ENCODE measurements at places on chromosomes 1 and 21. TPM values are rescaled to one million over a fixed set of nuclear protein-coding genes. Genes with fewer than 3 reads are reported as not detected.

- no peak for DNase-seq
Observed at GRCh38 chr1:175504875-175505555, 238.4 kb downstream of the TNR start.

DNA sequence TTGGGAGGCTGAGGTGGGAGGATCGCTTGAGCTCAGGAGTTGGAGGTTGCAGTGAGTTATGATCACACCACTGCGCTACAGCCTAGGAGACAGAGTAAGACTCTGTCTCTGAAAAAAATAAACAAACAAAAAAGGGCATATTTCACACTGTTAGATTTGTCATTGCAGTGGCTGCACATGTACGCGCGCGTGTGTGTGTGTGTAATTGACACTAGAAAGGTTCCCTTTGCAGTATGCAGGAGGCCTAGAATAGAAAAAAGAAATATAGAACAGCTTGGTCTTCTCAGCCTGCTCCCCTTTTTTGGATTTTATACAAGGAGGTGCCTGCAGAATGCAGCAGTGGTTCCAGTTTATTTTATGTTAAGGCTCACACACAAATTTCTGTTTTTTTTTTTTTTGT, 8.6 kb downstream of the MACO1 start:
- no peak for DNase-seq

- no peak for DNase-seq
Observed at GRCh38 chr1:157566484-157567300, 14.4 kb upstream of the FCRL5 start.

DNA sequence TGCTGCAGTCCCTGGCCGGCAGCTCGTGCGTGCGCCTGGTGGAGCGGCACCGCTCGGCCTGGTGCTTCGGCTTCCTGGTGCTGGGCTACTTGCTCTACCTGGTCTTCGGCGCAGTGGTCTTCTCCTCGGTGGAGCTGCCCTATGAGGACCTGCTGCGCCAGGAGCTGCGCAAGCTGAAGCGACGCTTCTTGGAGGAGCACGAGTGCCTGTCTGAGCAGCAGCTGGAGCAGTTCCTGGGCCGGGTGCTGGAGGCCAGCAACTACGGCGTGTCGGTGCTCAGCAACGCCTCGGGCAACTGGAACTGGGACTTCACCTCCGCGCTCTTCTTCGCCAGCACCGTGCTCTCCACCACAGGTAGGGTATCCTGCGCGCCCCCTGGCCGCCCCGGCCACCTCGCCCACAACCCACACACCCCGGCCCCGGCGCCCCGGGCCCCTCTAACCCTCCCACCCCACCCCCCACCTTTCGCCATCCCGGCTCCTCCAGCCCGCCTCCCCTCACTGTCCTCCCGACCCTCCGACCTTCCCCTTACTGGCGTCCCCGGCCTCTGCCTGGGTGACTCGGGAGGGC, 352 bp downstream of the KCNK1 start:
- DNase-seq: peak; percentile 19

- DNase-seq: no peak
Observed at GRCh38 chr1:161480381-161481035, 24.7 kb upstream of the FCGR2A start.

- no peak for DNase-seq
Observed at GRCh38 chr1:41641475-41641814, 157.0 kb upstream of the EDN2 start.

DNA sequence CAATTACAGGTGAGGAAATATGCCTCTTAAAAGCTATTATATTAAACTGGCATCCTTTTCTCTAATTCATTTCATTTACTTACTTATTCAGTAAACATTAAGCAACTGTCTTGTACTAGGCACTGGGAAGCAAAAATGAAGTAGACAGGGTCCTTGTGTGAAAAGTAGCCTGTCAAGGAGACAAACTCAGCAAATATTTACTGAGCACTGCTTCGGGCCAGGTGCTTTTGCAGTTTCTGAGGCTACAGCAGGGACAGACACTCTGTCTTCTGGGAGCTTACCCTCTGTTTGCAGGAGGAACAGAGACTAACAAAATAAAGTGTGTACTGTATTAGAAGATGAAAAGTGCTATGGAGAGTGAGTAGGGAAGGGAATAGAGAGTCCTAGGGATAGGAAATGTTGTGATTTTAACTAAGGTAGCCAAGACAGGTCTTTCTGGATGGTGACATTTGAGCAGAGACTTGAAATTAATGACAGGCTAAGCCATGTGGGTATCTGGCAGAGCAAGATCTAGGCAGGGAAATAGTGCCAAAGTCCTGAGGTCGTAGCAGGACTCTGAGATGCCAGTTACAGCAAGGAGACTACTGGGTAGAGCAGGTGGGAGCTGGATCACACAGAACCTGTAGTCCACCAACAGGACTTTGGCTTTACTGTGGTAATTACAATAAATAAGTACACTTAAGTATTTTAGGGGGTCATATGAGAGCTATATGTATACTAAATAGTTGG, 133.0 kb downstream of the ITSN1 start:
- no peak for DNase-seq

DNA sequence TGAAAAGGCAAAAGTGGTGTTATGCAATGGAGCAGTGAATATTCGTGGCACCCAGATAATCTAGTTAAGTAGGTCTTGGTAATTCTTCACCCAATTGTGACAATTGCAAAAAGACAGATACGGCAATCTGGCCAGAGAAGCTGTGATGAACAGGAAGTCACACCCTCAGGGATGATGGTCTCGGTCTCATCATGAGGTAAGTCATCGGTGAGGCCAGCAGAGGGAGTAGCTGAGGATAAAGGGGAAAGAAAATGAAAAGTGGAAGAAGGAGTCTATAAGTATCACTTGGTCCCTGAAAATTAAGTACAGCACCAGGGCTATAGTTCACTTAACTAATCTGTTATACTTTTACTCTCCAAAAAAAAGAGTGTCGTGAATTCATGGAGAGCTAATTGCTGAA, 258.8 kb upstream of the NCAM2 start:
- DNase-seq: no peak

DNA sequence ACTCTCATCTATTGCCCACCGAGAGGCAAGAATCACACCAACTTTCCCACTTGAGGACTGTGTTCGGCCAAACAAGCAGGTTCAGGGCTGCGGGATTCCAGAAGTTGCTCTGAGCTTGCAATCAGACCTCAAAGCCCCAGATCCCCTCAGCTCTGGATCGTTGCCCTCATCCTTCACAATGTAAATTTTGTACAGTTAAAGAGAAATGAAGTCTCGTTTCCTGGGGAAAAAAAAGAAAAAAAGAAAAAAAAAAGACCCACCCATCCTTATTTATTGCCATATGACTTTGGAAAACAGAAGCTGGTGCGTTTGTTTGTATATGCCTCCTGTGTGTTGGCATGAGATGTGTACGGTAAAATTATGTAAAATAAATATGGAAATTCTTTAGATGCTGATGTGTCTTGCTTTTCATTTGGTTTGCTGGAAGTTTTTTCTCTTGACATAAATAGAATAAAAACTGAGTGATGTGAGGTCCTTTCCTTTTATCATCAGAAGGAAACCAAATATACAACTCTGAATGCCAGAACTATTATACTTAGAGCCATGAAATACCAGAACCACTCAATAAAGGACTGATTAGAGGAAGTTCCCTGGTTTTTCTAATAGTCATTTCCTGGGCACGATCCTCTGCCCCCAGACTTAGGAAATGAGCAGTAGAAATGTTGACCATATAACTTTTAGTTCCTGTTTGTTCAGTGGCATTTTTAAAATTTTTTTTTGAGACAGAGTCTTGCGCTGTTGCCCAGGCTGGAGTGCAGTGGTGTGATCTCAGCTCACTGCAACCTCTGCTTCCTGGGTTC, 48.7 kb downstream of the LHX4 start:
- DNase-seq: peak; percentile 15

GRCh38 chr1:51627672-51628071, 10.8 kb downstream of the OSBPL9 start:
- DNase-seq: peak; percentile 67

DNA sequence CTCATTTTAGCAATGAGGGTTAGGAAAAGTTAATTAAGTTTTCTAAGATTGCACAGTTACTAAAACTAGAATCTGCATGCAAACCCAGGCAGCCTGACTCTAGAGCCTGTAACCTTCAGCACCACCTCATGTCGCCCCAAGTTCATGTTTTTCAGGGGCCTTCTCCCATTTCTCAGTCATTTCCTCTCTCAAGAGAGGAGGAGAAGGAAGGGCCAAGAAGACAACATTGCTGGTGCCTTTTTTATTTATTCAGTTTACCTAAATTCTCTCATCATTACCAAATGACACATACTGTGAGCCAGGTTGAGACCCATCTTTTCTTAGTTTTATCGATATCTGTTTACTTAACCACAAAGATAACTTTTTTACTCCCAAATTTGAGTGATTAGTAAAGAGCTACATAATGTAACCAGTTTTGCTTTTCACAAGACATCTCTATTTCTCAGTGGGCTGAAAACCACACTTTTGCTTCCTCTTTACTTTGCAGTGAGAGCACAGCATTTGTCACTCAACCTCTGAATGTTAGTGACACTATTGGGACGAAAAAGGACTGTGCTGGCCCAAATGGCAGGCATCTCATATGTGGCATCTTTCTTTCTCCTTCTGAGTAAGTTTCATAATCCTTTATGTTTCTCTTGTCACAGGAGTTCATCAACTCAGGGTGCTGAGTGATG, at the start of gene CD101:
TSS of gene CD101 (plus strand) at position 507 of the 674 bp plus-strand sequence. CDS start at position 565, 58 bp downstream.
- no peak for DNase-seq

DNA sequence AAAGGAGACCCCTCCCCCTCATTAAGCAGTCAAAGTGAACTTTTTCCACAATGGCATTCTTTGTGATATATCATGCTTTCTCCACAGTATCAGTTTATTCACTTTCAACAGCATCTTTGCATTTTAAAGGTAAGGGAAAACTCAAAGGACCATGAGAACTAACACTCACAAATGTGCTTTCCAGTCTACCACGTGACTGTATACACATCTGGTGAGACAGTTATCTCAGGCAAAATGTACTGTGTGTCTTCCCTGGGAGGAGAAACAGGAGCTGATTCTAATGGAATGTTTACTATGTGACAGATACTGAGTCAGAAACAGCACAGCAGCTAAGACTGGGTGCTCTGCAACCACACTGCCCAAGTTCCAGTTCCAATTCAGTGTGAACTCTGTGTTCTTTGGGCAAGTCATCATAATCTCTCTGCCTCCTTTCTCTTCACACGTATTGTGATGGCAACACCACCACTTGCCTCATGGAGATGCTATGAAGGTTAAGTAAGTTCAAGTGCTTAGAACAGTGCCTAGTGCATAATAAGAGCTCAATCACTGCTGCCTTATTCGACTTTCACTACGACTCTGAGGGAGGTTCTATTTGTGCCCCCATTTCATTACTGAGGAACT, 79.0 kb downstream of the SLC45A1 start:
- peak; percentile 99 for DNase-seq

GRCh38 chr1:200290010-200290685, 119.7 kb downstream of the ZNF281 start:
- no peak for DNase-seq

- DNase-seq: peak; percentile 13
Observed at GRCh38 chr1:244801246-244801645, 34.2 kb upstream of the COX20 start.

DNA sequence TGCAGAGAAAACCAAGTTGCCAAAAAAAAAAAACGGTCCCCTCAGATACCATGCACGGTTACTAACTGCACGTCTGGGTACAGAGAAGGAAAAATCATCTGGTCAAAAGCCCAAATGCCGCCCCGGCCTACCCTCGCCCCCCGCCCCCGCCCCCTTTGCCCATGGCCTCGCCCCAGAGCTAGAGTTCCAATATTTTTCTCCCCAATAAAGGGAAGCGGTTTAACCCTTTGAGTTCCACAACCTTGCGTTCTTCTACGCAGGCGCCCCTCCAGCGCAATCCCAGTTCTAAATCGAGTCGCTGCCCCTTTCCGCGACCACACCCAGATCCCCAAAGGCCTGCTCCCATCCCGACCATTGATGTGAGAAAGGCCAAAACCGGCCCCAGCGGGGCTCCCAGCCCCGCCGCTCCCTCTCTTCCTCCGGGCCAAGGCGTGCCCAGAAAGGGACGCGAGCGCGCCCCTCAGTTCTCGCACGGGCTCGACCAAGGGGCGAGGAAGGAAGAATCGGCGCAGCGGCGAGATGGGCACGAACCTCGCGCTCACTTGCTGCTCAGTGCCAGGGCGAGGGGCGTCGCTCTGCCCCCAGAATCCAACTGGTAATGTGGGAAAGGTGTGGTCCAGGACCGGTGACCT, 797 bp downstream of the WDR47 start:
- no peak for DNase-seq

FAM72C gene
- total RNA-seq: 0.83 TPM

GALE gene
- 31.7 TPM for total RNA-seq

GSTM1 gene
- not detected for total RNA-seq

CD244 gene
- not detected for total RNA-seq

TSPEAR gene
- total RNA-seq: not detected

GREM2 gene
- 5.0 TPM for total RNA-seq

TRIM67 gene
- total RNA-seq: not detected

SMPDL3B gene
- total RNA-seq: not detected

CELA2A gene
- not detected for total RNA-seq

CA14 gene
- total RNA-seq: not detected

KCNJ6 gene
- total RNA-seq: under 0.01 TPM

AGMAT gene
- total RNA-seq: 0.28 TPM

FCMR gene
- total RNA-seq: not detected

Measured in IMR-90 (cell line).